Cortex of kidney (tissue), 1 donor: ENCODE measurements at places on chromosomes 4 and X.

GRCh38 chr4:162341533-162341932 is 177.7 kb upstream of the FSTL5 start:
- DNase-seq: no peak

DNA sequence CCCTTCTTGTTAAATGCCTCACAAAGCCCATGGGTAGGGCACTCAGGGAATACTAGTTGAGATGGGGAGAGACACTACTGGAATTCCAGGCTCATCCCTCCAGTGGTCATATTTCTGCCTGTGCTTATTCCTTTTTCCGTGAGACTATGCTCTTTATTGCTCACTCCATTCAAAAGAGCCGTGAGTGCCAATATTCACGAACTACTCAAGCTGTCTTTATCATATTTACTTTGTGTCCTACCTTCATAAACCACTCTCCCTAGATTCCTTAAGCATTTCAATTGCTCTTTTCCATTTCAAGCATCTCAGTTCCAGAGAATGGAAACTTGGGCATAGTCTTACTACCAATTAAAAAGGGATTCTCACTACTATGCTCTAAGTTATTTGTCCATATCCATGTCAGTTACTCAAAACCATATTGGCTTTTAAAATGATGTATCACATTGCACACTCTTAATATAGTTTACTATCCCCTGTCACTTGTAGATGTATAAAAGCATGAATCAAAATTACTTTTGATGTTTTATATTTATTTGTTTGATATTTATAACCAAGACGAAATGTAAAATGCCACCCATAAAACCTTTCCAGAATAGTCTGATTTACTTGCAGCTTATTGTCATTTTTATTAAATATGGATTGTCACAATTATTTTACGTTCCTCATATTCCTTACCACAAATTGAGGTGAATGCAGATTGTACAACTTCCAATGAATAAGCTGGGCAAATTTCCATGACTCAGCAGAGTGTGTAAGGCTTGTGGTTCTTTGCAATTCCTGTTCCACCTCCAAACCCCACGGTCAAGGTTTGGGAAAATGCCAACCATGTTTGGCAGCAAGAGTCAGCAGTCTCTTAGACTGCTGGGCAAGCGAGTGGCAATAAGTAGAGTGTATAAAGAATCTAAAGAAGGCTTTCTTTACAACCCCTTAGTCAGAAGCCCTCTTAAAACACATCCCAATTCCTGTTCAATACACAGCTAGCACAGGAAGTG is 24.4 kb downstream of the ENOX2 start:
- DNase-seq: no peak

DNA sequence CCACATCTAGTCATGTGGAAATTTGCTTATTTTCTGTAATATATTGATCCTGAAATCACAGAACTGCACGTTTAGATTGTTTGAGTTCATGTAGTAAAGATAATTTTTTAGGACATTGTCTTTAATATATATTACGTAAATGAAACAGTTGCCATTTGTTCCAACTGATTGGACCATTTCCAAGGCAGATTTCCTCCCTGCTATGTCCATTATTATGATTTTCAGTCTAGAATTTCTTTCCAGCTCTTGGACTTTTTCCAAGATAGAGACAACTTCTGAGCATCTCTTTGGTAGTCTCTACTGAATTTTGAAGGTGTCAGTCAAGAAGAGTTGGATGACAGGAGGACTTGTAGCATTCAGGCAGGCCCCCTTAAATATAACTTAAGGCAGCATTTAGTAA is 94.6 kb downstream of the STIM2 start:
- DNase-seq: no peak

DNA sequence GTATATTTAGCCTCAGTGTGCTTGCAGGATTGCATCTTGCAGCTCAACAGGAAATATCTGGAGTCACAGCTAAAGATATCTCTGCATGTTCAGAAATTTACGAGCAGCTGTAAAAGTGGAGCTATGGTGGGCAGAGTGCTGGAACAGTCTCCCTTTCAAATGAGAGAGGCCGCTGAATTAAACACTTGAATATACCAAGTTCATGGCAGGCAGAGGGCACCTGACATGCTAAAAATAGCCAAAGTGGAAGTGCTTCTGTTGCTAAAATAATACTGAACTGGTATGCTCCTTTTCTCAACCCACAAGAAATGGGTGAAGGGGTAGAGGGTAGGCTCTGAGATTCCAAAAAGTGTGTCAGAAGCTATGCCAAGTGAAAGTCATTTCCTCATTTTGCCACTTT is 98.1 kb downstream of the MGST2 start:
- no peak for DNase-seq

DNA sequence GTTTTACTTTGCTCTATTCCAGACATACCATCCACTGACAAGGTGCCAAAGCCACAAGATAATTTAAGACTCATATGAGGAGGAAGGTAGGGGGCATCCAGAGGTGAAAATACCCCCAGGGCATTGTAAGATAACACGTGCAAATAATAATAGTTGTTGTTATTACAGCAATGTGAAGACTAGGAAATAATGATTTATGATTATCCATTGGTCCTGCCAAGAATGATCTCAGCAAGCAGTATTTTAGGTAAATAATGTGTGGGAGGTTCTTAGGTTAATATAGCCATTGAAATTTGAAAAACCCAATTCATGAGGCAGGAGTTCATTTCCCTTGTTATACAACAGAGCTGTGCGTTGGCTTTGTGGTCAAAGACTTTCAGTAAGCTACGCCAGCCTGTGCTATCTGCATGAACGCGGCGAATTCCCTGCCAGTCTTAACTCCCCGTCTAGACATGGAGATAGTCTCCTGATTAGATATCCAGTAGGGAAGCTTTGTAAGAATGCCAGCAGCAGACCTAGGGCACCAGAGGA is 47.2 kb upstream of the MXRA5 start:
- DNase-seq: no peak

GRCh38 chr4:110663206-110663605 is 40.3 kb upstream of the PITX2 start:
- no peak for DNase-seq

DNA sequence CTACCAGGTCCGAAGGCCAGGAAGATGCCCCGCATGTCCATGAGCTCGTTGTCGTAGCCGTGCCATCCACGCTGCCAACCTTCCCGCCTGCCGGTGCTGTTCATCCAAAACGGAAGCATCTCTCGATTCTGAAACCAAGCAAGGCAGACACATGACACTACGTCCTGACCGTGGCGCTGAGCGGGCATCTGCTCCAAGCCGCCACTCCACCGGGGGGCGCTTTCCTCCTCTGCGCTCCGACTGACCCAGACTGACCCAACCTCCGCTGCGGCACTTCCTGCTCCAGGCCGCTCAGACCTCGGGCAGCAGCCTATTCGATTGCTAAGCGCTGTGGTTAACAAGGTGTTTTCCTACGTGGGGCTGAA is 120.5 kb downstream of the ENPP6 start:
- DNase-seq: no peak

DNA sequence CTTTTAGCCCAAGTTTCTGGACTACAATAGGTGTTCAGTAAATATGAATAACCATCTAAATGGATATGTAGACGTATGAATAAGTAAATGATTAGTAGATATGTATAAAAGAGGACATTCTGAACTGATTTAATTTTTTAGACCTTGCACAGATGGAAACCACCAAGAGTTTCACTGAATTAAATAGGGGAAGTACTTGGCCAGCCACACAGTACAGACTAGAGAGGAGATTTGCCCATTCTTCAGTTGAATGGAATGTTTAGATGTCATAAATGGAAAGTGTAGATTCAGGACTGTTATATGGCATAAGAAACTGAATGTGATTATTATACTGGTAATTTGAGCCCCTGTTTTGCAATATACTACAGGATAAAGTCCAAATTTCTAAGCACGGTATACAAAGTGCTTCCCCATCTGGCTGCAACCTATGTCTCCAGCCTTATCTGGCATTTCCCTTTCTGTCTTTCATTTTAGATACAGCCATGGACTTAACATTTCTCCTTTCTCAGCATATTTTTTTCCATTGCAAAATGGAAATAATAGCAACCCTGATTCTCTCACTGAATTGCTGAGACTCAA is 137.8 kb upstream of the HS3ST1 start:
- DNase-seq: no peak

DNA sequence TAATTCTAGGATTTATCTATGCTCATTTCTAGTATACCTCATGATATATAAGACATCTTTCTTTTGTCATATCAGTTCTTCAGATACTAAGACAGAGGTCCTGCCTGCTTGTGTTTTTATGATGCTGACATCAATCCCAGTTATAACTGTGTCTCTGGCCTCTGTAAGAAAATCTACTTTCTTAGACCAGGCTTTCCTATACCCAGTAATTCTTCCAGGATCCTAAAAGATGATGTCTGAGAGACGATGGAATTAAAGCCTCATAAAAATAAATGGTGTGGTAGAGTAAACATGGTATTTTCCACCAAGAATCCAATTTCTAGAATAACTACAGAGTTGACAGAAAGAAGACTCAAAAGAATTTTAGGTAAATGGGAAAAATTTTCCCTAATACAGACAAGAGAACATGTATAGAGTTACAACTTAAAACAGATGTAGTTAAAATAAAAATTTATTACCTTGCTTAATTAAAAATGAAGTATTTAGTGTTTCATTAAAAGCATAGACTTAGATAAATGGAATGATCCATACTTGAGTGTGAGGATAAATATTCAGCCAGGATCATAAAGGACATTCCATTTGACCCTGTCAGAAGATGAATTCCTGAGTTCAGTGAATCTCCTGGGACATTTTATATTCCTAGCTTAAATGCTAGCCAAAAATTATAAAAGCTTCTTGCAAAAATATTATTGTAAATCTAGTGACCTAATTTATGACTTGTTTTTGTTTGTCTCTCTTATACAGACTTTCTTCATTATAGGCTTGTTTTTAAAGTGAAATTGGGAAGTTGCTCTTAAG is 137.4 kb downstream of the PDLIM5 start:
- no peak for DNase-seq

- no peak for DNase-seq
These were observed 223.5 kb downstream of the APBB2 start for GRCh38 chr4:40990899-40991265.

DNA sequence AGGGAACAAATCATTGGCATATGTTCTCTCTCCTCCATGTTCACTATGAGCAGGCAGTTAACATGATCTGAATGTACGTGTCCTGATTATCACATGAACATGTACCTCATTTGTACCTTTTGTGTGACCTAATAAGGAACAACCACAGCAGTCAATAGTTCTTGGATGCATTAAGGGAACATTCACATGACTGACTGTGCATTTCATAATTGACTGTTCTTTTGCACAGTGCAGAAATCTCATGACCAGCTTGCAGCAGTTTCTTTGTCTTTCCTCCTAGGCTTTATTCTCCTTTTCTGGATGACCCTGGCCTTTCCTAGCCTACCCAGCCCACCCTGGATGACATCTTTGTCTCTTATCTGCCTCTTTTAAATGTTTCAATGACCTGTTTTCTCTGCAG is 56.6 kb upstream of the TEX13A start:
- DNase-seq: no peak

GRCh38 chrX:140866446-140866845 is 135.9 kb upstream of the SPANXB1 start:
- DNase-seq: no peak

DNA sequence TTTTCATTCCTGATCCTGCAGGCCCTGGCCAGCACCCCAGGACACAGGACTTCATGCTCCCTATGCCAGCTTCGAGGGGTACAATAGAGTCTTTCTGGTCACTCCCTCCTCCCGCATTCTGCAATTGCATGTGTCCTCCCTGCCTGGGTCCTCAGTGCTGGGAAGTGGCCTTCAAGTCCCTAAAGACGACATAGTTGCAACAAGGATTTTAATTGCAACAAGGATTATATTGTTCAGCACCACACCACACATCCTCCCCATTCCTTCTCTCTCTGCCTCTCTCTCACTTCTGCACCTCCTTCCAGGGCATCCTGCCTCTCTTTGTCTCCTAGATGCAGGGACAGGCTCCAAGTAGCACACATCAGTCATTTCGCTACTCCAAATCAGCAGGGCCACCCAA is 25.5 kb downstream of the SCD5 start:
- DNase-seq: no peak

DNA sequence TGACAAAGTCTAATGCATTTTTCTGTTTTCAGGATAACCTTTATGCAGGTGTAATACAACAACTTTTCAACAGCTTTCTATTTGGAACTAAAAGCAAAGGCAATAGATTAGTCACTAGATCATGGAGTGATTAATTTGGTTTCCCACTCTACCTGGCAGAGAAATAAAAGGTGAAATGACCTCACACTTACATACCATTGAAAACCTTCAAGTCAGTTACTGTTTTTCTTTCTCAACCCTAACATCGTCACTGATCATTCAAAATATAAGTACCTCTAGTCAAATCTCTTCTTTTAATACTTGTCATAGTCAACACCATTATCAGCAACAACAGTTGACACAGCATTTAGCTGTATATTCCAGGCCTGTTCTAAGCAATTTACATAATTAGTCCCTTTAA is 85.1 kb upstream of the ZCCHC13 start:
- DNase-seq: no peak

GRCh38 chrX:16469870-16470269 is 180.1 kb upstream of the S100G start:
- DNase-seq: no peak

GRCh38 chr4:123278755-123279154 is 117.8 kb upstream of the SPRY1 start:
- no peak for DNase-seq

- no peak for DNase-seq
These were observed 107.2 kb downstream of the TAB3 start for GRCh38 chrX:30781711-30782444.

DNA sequence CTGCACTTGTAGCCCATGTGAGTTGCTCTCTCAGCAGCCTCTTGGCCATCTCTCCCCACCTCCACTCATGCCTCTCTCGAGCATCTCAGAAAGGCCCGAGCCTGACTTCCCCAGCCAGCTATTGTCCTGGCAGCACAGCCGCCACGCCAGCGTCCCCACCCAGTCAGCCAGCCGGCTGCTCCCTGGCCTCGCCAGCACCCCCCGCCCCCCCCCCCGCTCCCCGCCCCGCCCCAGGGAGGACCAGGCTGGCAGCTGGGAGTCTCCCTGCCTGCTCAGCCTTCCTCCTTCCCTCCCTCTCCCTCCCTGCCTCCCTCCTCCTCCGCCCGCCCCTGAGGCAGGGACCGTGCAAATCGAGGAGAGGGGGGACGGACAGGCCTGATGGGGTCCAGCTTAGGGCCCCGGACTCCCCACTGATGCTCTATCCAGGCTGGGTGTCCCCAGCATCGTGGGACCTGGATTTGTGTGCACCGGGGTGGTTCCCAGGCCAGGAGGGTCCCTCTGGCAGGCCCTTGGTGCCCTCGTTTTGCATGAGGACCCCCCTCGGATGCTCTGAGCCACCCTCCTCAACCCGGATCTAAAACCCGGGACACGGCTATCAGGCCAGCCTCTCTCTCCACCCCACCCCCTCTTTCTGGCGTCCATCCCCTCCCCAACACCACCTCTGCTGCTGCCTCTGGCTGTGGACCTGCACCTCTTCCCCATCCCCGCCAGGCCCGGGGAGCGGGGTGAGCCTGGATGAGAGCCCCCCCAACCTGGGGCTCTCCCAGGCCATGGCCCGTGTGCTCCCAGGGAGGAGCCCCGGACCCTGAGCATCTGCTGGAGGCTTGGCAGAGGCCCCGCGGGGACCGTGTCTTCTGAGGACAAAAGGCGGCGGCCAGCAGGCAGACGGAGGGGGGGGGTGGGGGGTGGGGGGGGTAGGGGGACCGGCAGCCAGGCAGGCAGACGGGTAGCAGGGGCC is at the start of gene GPR173:
Gene GPR173 (plus strand): TSS at position 621 of the 958 bp plus-strand sequence. CDS start 27,833 bp downstream, outside the sequence.
- DNase-seq: no peak
